Thymus (tissue), 14 donors: ENCODE measurements at places on chromosomes 4 and X. TPM values are rescaled to one million over a fixed set of nuclear protein-coding genes. Genes with fewer than 3 reads are reported as not detected.
A peak's percentile ranks its signal among the peaks of the same experiment; 100 is the strongest.

Gene SPP1
- total RNA-seq, result 44.2 TPM

Gene AVPR2
- total RNA-seq, result 0.24 TPM

Gene CXorf49
- total RNA-seq, result 2.2 TPM

Gene SPIN4
- 2.6 TPM for total RNA-seq

Gene SHROOM2
- 2.3 TPM for total RNA-seq

Gene VEGFD
- total RNA-seq, result 0.05 TPM

Gene GPR34
- 11.9 TPM for total RNA-seq

Gene SNX12
- 29.7 TPM for total RNA-seq

Gene LGI2
- total RNA-seq, result 2.5 TPM

Gene GAGE12F
- total RNA-seq, result not detected

DNA sequence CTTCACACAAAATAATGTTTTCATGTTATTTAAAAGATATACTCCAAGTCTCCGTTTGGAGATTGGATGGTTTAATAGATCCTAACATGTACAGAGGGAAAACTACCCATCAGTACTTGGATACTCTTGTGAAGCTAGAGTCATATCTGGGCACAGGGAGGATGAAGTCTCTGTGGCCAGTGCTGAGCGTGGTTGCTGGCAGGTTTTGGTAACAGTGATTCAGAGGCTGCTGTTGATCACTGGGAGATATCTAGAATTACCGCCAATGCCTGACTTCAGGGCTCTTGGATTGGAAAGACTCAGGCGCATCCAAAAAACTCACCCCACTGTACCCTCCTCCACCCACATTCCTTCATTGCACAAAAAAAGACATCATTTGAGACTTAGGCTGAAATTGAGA, 107.2 kb upstream of the PGRMC2 start:
- DNase-seq, result no peak
- H3K4me1 ChIP-seq, result no peaks in the 10 kb centered on the region
- no peak overlapping the region for H3K4me3 ChIP-seq
- no peaks in the 10 kb centered on the region for H3K36me3 ChIP-seq
- H3K27ac ChIP-seq, result no peak overlapping the region

DNA sequence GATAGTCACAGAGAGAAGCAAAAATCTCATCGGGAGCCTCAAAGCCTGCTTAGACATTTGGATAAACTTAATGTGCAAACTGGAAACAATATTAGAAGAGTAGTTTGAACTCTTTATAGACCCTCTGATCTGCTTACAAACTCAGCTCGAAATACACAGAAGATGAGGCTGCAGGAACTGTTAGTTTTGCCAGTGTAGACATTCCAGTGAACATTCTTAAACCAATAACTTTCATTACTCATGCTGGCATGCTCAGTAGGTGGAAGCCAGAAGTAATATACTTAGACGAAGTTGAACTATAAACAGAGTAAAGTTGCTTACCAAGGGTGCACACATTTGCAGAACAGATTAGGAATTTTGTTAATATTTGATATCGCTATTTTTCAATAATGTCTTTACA, 303.5 kb downstream of the ANKRD50 start:
- no peak overlapping the region for H3K4me3 ChIP-seq
- H3K4me1 ChIP-seq, result no peaks in the 10 kb centered on the region
- H3K36me3 ChIP-seq, result no peaks in the 10 kb centered on the region
- no peaks in the 10 kb centered on the region for H3K27me3 ChIP-seq

DNA sequence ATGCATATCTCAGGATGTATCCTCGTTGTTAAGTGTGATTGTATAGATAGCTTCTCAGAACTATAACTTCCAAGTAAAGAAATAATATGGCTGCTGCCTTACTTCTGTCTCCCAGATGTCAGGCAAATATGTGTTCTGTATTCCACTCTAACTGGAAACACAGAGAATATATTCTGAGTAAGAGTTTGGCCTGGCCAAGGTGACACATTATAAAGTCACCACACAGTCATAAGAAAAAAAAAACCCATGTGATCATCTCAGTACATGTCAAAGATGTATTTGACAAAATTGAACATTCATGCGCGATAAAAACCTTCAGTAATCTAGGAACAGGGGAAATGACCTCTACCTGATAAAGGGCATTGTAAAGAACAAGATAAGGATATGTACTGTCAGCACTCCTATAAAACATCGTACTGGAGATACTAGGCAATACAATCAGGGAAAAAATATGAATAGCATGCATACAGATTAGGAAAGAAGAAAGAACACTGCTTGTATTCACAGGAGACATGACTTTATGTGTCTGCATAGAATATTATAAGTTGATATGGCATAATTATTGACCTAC, 207.1 kb downstream of the ZNF330 start:
- no peak overlapping the region for H3K27ac ChIP-seq
- no peaks in the 10 kb centered on the region for H3K4me1 ChIP-seq
- H3K27me3 ChIP-seq, result no peaks in the 10 kb centered on the region
- no peaks in the 10 kb centered on the region for H3K36me3 ChIP-seq
- DNase-seq, result no peak

- H3K27ac ChIP-seq, result no peak overlapping the region
- H3K36me3 ChIP-seq, result no peaks in the 10 kb centered on the region
- peaks cover 3% of the 10 kb centered on the region for H3K4me1 ChIP-seq
- no peaks in the 10 kb centered on the region for H3K27me3 ChIP-seq
Measured at GRCh38 chrX:118350221-118350620, 4.3 kb downstream of the WDR44 start.

- no peaks in the 10 kb centered on the region for H3K27me3 ChIP-seq
- no peak for DNase-seq
- no peaks in the 10 kb centered on the region for H3K36me3 ChIP-seq
Measured at GRCh38 chr4:111475001-111475400, 670.3 kb upstream of the FAM241A start.

- no peaks in the 10 kb centered on the region for H3K4me1 ChIP-seq
- H3K4me3 ChIP-seq, result no peak overlapping the region
- no peaks in the 10 kb centered on the region for H3K36me3 ChIP-seq
Measured at GRCh38 chr4:74631338-74631737, 163.0 kb downstream of the BTC start.

- no peaks in the 10 kb centered on the region for H3K36me3 ChIP-seq
- no peak overlapping the region for H3K27ac ChIP-seq
- no peaks in the 10 kb centered on the region for H3K27me3 ChIP-seq
- H3K4me3 ChIP-seq, result no peak overlapping the region
Measured at GRCh38 chr4:68948044-68948743, 3.4 kb downstream of the UGT2A3 start.

GRCh38 chr4:159048166-159048886, 54.6 kb upstream of the RAPGEF2 start:
- H3K27ac ChIP-seq, result no peak overlapping the region
- H3K36me3 ChIP-seq, result no peaks in the 10 kb centered on the region
- no peaks in the 10 kb centered on the region for H3K4me1 ChIP-seq
- H3K4me3 ChIP-seq, result no peak overlapping the region

DNA sequence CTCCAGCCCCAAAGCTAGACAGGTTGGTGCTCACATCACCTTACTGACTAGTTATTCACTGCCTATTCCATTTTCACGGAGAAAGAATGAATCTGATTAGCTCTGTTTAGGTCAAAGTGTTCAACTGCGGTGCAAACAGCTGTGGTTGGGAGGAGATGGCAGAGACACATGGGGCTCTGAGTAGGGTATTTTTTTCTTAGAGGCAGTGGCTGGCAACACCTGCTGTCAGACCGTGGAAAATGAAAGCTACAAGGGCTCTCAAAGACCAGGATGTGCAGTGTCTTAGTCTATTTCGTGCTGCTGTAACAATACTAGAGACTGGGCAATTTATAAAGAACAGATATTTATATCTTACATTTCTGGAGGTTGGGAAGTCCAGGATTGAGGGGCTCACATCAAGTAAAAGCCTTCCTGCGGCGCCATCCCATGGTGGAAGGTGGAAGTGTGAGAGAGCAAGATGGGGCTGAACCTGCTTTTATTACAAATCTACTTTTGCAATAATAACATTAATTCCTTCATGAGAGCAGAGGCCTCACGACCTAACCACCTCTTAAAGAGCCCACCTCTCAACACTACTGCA, 10.6 kb downstream of the NYX start:
- DNase-seq, result peak; percentile 58
- H3K36me3 ChIP-seq, result no peaks in the 10 kb centered on the region
- H3K4me1 ChIP-seq, result peaks cover 5% of the 10 kb centered on the region
- H3K4me3 ChIP-seq, result no peak overlapping the region

DNA sequence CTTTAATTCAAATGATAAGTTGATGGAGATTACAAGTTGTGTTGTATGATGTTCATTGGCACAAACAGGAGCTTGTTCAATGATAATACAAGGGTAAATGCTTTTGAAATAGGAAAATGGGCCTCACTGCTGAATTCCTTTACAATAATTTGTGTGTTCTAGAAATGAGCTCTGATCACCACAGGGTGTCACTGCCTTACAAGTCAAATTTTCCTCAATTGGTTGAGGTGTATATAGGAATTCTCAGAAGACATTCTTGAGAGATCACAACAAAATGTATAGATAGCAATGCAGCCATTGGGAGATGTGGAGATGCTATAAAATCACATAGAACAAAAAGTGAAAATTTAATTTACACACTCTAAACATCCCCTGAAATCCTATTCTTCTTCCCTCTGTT, 49.6 kb downstream of the KLF8 start:
- H3K27me3 ChIP-seq, result no peaks in the 10 kb centered on the region
- no peak overlapping the region for H3K4me3 ChIP-seq
- no peaks in the 10 kb centered on the region for H3K36me3 ChIP-seq

- H3K4me1 ChIP-seq, result no peaks in the 10 kb centered on the region
- H3K27ac ChIP-seq, result no peak overlapping the region
- DNase-seq, result no peak
- H3K36me3 ChIP-seq, result no peaks in the 10 kb centered on the region
- H3K27me3 ChIP-seq, result no peaks in the 10 kb centered on the region
- H3K4me3 ChIP-seq, result no peak overlapping the region
Measured at GRCh38 chr4:150773032-150773431, 191.1 kb downstream of the MAB21L2 start.

DNA sequence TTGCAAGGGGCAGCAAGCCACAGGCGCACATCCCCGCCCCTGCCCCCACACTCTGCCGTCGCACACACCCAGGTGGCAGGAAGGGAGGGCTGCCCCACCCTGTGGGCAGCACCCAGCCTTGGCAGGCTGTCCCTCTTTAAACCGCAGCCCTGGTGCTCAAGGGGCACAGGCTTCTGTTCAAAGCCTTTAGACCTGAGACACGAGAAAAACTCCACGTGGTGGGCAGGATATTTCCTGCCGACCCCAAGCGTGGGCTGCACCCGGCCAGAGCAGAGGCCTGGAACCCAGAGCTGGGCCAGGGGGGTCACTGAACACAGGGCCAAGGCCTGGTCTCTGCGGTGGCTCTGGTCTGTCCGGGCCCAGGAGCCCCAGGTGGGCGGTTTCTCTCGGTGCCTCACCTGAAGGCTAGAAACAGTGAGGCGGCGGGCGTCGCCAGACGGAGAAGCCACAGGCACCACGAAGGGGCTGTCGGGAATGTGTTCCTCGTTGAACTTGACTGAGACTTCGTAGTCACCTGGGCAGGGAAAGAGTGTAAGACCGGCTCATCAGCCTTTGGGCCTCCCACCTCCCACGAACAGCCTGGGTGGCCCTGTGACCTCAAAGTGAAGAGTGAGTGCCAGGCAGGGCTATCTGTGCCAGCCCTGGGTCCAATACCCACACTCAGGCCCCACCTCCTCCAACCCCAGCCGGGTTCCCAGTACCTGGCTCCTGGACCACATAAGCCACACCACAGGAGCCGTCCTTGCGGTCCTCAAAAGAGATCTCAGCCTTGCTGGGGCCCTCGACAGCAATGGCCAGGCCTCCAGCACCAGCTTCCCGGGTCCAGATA, 23.0 kb downstream of the FLNA start:
- no peak for DNase-seq
- H3K4me1 ChIP-seq, result no peaks in the 10 kb centered on the region
- H3K4me3 ChIP-seq, result no peak overlapping the region
- H3K36me3 ChIP-seq, result peaks cover 80% of the 10 kb centered on the region
- no peaks in the 10 kb centered on the region for H3K27me3 ChIP-seq

- DNase-seq, result no peak
- H3K27me3 ChIP-seq, result no peaks in the 10 kb centered on the region
- H3K4me3 ChIP-seq, result no peak overlapping the region
- H3K4me1 ChIP-seq, result no peaks in the 10 kb centered on the region
- no peaks in the 10 kb centered on the region for H3K36me3 ChIP-seq
- H3K27ac ChIP-seq, result no peak overlapping the region
Measured at GRCh38 chrX:16239211-16239610, 71.9 kb downstream of the MAGEB17 start.
